ENCODE measurements at places on chromosomes 3 and 15.

DNA sequence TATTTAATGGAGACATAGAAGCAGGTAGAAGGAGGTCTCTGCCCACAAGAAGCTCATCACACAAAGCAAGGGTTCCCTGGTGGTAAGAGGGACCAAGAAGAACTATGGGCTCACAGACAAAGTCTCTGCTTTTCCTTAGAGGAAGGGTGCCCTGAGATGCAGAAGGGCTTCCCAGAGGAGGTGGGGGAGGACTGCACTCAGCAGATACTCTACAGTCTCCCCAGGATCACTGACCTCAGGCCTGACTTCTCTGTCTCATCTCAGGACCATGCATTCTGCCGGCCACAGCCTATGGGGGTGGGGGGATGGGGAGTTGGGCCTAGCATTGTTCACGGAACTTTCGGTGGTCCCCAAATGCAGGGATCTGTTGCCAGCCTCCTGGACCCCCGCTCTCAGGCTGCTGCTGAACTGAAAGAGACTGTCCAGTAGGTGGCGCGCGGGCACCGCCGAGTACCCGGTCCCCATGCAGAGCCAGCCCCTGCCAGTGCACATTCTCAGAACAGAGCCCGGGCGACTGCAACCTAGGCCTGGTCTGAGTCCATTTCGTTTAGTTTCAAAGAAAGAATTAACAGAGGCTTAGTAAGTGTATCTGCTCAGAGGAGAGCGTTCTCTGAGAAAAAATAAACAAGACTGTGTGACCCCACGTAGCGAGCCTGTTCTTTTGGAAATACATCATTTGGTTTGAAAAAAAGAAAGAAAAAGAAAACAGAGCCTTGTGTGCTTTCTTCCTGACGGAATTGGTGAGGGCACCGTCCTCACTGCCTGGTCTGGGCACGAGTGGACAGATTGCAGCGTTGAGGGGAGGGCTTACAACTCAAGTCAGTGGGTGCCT, 74.1 kb downstream of the LRTM1 start:
- peak; percentile 80 for DNase-seq

GRCh38 chr15:85312929-85313331, 67.5 kb upstream of the AKAP13 start:
- DNase-seq: no peak

DNA sequence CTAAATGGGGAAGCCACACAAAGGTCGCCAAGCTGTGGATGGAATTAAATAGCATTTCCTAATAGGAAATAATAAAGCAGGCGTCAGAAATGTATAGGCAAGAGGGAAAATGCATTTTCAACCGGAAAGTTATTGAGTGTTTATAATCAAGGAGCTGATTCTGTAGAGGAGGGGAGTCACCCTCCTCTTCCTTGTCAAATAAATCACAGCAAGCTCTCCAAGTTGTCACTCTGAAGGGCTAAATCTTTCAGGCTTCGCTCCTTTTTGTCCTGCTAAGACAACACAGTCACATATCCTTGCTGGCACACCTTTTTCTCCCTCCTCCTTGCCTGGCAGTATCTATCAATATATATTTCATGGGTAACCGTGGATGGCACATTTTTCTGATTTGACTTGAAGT, 338.4 kb downstream of the SATB1 start:
- DNase-seq: no peak

GRCh38 chr15:64665179-64665578, 110.2 kb downstream of the RBPMS2 start:
- DNase-seq: no peak

GRCh38 chr3:49276475-49277382, at the start of gene C3orf62:
Gene C3orf62, minus strand, starts transcription at chr3:49277232. Its CDS starts 360 bp downstream, at chr3:49276872.
- peak; percentile 92 for DNase-seq

DNA sequence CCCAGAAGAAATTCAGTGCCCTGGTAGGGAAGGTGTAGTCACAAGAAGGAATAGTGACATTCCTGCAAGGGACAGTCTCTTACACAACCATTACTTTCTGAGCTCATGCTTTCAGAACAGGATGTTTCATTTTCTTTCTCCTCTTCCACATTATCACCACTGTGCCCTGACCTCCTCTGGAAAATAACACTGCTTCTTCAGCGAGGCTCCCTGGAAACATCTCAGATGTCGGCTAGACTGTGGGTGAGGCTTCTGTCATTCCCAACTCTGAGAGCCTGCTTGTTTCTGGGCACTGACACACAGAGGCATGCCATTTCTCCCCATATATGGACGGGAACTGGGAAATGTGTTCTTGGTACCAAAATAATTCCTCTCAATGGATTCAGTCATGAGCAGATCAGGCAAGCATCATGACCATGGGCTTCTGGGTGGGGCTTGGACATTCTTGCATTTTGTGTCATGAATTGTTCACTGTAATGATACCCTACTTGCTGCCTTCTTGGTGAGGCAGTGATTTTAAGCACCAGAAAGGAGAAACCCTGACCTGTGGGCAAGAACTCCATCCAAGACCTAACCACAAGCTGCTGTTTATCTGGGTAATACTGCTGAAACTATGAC, 14.3 kb upstream of the TNFAIP8L3 start:
- DNase-seq: no peak

DNA sequence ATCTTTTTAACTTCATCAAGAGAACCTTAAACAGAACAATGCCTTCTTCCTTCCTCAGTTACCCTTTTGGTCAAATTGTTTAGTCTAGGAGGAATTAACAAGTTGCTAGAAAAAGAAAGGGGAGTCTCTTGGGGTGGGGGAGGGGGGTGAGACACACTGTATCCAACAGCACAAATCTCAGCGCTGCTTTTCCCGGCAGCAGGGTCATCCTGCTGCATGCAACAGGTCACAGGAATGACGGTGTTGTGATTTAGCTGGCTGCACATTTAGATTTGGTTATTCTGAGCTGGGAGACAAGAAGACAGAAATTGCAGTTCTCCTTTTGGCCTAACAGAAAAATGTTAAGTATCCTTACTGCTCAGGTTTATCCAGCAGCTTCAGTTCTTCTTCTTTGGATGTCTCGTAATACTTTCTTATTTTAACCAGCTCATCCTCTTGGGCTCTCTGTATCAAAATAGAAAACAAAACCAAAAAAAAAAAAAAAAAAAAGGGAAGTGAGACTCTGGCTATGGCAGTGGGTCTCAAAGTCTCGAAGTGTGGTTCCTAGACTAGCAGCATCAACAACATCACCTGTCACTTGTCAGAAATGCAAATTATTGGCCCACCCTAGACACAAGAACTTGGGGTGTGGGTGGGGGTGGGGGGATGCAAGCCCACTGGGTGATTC, 190.5 kb downstream of the GREM1 start:
- DNase-seq: peak; percentile 14

- DNase-seq: no peak
These were observed 95.9 kb upstream of the ANKRD34C start for GRCh38 chr15:79186616-79187015.

GRCh38 chr3:186965141-186965879, 35.0 kb downstream of the ST6GAL1 start:
- DNase-seq: no peak

DNA sequence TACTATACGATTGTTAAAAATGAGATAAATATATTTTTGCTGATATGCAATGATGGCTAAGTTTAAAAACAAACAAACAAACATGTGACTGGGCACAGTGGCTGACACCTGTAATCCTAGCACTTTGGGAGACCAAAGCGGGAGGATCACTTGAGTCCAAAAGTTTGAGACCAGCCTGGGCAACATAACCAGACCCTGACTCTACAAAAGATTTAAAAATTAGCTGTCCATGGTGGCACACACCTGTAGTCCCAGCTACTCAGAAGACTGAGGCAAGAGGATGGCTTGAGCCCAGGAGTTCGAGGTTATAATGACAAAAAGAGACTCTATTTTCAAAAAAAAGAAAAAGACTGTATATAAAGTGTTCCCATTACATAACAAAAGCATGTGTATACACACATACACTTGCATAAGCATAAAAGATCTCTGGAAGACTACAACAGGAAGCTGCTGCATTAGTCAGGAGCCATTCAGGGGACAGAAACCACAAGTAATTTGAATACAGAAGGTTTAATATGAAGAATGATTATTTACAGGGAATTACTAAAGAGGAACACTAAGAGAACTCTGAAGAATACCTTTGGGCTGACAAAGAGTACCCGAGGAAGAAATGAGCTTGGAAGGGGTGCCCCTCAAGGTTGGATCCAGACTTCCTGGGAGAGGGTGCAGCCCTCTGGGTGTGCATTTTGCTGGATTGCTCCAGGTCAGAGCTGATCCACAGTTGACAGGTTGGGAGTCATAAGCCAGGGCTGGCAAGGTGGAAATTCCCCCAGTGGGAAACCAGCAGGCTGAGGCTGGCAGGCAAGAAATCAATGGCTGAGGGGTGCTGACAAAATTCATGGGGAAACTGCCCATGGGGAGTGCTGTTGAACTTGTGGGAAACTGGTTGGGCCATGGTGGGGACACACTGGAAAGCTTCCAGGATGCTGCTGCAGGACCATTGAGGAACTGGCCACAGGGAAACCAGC, 9.3 kb upstream of the TM4SF18 start:
- DNase-seq: no peak

GRCh38 chr15:101142711-101143110, 109.1 kb downstream of the CHSY1 start:
- no peak for DNase-seq

GRCh38 chr15:93942269-93942694, 289.1 kb upstream of the MCTP2 start:
- no peak for DNase-seq

DNA sequence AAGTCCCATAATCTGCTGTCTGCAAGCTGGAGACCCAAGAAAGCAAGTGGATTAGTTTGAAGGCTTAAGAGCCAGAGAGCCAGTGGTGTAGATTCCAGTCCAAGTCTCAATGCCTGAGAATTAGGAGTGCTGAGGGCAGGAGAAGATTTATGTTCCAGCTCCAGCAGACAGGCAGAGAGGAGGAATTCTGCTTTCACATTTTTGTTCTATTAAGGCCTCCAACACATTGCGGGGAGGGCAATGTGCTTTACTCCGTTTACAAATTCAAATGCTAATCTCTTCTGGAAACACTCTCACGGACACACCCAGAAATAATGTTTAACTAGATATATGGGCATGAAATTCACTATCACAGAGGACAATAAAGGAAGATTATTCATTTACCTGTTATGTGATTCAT, 54.0 kb downstream of the DPH6 start:
- no peak for DNase-seq

GRCh38 chr15:33872416-33873106, 95.7 kb upstream of the CHRM5 start:
- DNase-seq: no peak

DNA sequence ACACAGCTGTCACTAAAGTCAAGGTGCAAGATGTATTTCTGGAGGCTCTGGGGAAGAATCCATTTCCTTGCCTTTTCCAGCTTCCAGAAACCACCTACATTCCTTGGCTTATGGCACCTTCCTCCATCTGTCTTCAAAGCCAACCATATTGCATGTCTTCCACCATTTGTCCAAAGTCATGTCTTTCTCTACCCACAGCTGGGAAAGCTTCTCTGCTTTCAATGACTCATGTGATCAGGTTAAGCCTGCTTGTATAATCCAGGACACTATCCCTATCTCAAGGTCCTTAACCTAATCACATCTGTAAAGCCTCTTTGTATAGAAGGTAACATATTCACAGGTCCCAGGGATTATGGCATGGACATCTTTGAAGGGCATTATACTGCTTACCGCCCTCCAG, 14.2 kb downstream of the ARHGAP31 start:
- no peak for DNase-seq

DNA sequence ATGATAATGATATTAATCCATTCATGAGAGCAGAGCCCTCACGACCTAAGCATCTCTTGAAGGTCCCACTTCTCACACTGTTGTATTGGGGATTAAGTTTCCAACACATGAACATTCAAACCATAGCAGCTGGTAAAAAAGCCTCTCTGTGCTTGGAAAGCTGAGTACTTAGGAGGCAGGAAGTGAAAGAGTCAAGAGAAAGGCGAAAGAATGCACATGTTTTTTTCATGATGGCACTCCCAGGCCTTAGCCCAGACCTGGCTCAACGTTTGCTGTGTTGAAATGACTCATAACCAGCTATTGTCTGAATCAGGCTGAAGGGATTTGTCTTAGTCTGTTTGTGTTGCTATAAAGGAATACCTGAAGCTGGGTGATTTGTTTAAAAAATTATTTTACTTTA, 84.4 kb upstream of the RGMA start:
- DNase-seq: no peak

- no peak for DNase-seq
These were observed 42.1 kb upstream of the TSPAN3 start for GRCh38 chr15:77112838-77113504.

- no peak for DNase-seq
These were observed 24.3 kb downstream of the VIPR1 start for GRCh38 chr3:42526616-42527367.

DNA sequence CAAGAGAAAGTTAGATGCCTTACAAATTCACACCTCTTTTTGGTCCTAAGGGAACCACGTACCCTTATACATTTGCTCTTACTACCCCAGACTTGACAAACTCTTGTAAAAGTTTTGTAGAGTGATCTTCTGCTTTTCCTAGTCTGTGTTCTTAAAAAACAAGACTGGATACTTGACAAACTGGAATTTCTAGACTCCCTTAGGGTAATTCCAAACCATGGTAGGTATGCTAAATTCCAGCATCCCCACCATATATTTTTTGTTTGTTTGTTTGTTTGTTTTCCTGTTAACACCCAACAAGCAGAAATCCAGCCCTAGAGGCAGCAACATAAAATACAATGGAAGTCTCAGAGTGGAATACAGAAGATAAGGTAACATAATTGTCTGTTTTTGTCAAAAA, 280.7 kb upstream of the NR2F2 start:
- no peak for DNase-seq

GRCh38 chr3:131072099-131072559, 45.5 kb downstream of the NEK11 start:
- DNase-seq: no peak

DNA sequence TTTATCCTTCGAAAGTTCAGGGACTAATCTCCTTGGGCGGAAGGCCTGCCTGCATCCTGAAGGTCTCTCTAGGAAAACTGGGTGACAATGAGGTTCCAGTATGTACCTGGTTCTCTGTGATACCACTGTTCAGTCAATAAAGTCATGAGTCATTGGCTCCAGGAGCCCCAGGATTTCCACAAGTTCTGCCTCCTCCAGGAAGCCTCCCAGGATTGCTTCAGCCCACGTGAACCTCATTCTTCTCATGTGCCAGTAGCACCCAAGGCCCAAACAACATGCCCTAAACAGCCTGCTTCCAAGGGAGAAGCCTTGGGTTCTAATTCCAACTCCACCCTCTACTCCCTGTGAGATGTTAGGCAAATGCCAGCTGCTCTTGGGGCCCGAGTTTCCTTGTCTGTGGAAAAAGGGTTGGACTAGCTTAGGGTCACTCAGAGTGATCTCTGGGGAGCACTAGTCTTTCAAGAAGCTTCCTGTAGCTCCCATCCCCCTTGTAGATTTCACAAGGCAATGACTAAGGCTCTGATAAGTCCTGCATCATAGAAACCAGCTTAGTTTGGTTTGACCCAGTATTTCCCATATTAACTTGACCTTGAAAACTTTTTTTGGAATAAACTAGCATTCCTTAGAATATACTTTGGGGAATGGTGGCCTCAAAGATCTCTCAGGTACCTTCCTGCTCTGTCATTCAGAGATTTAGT, 118.3 kb upstream of the ATP2B2 start:
- no peak for DNase-seq

GRCh38 chr3:112857526-112857925, 10.9 kb upstream of the CD200R1L start:
- DNase-seq: no peak
